Glomerular endothelial cell (primary cell): ENCODE measurements at places on chromosomes 6 and 20. TPM values are rescaled to one million over a fixed set of nuclear protein-coding genes. Genes with fewer than 3 reads are reported as not detected.

Gene PRRT1
- 0.39 and 0.70 TPM in 2 replicates for total RNA-seq

Gene EYS
- 0.41 TPM in 1 of 2 replicates, not detected in the other for total RNA-seq

Gene SCGN
- total RNA-seq: not detected in 2 replicates

Gene ANGPT4
- total RNA-seq: not detected in 2 replicates

Gene BCAS1
- total RNA-seq: not detected in 2 replicates

Gene STMN3
- total RNA-seq: 7.9 and 17.5 TPM in 2 replicates

Gene ZSWIM1
- total RNA-seq: 9.4 and 11.4 TPM in 2 replicates

Gene TBC1D7
- 26.2 and 30.2 TPM in 2 replicates for total RNA-seq

Gene ACTL10
- total RNA-seq: 1.4 and 4.0 TPM in 2 replicates
